ENCODE measurements at places on chromosomes 4 and X. TPM values are rescaled to one million over a fixed set of nuclear protein-coding genes. Genes with fewer than 3 reads are reported as not detected.

DNA sequence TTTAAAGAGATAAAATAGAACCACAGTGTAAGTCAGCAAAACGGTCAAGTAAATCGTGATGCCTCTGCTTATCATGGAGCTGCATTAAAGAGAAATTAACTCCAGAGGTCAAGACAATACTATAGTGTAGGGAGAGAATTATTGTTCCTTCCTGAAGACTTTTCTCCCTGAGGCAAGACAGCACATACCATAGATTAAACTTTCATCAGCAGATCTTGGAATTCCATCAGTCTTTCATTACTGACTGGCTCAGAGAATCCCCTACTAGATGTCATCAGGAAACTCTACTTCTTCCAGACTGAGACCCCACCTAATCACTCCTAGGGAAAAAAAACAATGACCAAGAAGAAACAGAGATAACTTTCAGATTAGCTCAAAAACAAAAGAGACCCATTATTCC, 131.3 kb downstream of the NSUN7 start:
- DNase-seq = no peak

IQSEC2 gene
- 0.45 TPM for polyA plus RNA-seq

YY2 gene
- polyA plus RNA-seq = 0.67 TPM

SYTL5 gene
- 0.01 TPM for polyA plus RNA-seq

DNA sequence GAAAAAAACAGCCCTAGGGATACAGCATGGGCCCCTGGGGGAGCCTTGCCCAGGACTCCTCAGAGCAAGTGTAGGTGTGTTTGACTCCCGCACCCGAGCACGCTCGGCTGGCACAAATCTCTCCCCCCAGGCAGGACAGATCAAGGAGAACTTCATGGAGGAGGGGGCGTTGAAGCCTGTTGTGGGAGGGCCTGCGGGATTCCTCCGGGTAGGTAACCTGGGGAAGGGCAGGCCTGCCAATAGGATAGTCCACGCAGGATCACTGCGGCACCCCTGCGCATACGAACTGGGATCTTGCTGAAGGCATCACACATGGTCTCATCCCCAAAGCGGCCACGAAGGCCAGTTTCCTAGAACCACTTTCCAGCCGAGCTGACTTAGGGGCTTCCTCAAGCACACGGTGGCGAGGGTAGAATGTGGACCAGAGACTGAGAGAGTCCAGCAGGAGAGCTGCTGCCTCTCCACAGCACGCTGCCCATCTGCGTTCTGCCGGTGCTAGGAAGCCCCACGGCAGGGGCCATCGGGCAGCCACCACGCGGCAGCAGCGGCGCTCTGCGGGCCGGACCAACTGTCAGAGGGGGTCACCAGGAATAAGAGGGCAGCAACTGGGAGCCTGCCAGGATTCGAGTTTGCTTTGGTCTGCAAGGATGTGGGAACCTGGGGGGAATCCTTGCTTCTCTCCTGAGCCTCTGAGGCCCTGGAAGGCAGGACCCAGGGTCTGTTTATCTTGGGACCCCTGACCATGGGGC, 56.8 kb downstream of the WFS1 start:
- DNase-seq = no peak

DNA sequence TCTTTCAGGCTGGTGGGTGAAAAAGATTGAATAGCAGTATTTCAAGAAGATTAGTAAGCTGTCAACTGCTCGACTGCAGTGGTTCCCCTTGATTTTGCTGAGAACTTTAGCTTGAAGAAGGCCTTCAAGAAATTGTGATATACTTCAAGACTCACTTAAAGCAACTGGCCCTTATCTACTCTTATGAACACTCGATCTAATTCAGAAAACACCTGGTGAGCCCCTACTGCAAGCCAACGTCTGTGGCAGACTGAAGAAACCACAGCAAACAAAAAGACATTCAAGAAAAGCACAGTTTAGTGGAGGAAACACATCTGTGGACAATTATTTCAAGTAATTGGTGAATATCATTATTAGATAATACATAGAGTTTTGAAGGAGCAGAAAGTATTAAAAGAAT, 119.0 kb downstream of the INPP4B start:
- DNase-seq = no peak

TRIM60 gene
- polyA plus RNA-seq = not detected

SATL1 gene
- 0.04 TPM for polyA plus RNA-seq

DNA sequence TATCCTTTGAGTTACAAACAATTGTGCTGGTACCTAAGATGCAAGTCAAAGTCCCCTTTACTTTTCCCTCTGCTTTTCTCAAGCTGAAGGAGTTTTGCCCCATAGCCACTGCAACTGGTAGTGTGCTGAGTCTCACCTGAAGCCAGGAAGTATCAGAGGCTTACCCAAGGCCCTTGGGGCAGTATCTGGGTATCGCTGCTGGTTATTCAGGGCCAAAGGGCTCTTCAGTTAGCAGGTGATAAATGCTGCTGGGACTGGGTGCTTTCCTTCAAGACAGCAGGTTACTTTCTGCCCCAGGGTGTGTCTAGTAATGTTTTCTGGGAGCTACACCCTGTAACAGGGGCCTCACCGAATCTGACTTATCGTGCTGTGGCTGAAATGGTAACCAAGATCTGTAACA, 90.4 kb upstream of the SLC6A14 start:
- no peak for DNase-seq

DNA sequence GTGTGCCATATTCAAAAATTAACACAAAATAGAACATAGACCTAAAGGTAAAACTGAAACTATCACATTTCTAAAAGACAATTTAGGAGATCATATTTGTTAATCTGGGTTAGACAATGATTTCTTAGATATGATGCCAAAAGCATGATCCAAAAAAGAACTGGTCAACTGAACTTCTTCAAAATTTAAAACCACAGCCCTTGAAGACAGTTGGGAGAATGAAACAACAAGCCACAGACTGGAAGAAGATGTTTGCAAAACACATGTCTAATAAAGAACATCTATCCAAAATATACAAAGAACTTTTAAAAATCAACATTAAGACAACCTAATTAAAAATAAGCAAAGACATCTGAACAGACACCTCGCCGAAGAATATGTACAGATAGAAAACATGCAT, 19.5 kb downstream of the COMMD8 start:
- DNase-seq = no peak

DNA sequence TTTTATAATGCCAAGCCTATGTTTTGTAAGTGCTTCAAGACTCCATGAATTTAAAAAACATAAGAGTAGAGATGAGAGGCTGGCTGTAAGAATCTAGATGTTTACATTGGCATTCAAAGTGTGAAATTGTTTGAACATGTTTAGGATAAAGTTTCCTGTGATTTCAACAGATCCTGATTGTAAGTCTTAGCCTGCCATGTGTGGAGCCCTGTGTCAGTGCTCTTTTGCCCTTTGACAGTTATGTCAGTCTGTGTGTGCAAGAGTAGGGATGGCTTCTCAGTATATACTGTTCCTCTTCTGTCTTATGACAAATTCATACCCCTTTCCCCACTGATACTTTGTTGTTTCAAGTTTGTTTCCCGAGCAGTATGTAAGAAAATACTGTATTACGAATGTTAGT, 68.2 kb downstream of the USP9X start:
- DNase-seq = no peak

- no peak for DNase-seq
Measured at GRCh38 chrX:12076046-12076445, 62.2 kb upstream of the FRMPD4 start.

C4orf50 gene
- polyA plus RNA-seq = not detected

- no peak for DNase-seq
Measured at GRCh38 chrX:37472836-37473235, 98.6 kb upstream of the LANCL3 start.

DNA sequence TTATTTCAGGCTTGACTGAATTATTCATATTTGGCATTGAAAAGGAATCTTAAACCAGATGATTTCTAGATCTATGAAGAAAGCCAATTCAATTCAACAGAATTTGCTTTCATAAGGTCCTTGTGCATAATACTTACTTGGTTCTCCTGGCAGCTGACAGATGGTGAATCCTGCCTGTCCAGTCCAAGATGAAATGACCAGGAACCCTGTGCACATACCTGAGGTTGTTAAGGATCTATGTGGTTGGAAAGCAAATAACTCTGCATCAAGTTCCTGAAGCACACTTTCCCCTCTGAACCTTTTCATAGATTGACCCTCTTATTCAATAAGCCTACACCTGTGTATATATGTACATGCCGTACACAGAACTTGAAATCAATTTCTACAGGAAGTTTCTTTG, 562.7 kb downstream of the PPARGC1A start:
- DNase-seq = no peak

GAGE12F gene
- polyA plus RNA-seq = not detected

- DNase-seq = no peak
Measured at GRCh38 chrX:66200050-66200664, 36.1 kb downstream of the HEPH start.

GRCh38 chrX:39580043-39580442, 517.7 kb downstream of the BCOR start:
- DNase-seq = no peak

DNA sequence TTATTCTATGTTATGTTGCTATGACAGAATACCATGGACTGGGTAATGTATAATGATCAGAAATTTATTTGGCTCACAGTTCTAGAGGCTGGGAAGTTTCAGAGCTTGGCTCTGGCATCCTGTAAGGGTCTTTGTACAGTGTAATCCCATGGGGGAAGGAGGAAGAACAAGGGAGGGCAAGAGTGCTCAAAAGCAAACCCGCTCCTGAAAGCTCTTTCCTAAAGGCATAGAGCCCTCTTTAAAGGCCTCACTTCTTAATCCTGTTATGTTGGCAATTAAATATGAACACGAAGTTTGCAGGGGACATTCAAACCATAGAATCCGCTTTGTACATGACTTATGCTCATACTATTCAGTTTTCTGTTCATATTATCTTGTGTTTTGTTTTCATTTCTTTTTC, 191.3 kb upstream of the CTSO start:
- DNase-seq = no peak
